ENCODE measurements at places on chromosomes 16 and 17. TPM values are rescaled to one million over a fixed set of nuclear protein-coding genes. Genes with fewer than 3 reads are reported as not detected.

Gene FBXO39
- not detected for total RNA-seq

Gene EME1
- total RNA-seq = 8.1 TPM

Gene MRPL28
- 173 TPM for total RNA-seq

Gene KCNJ18
- total RNA-seq = not detected

Gene CLEC3A
- total RNA-seq = not detected

Gene MYH1
- total RNA-seq = not detected

Gene ENPP7
- total RNA-seq = not detected

Gene ASIC2
- 1.4 TPM for total RNA-seq

Gene MPP2
- total RNA-seq = 2.8 TPM

Gene CTRB2
- total RNA-seq = not detected

Gene TPSG1
- not detected for total RNA-seq

Gene NR1D1
- 2.1 TPM for total RNA-seq

Gene MVP
- total RNA-seq = 255 TPM

Gene NFATC3
- 15.2 TPM for total RNA-seq

Gene CCDC144A
- total RNA-seq = 0.49 TPM

Gene EXOC3L1
- not detected for total RNA-seq

Gene PRKAR1A
- total RNA-seq = 125 TPM

Gene TBC1D3K
- not detected for total RNA-seq

Gene DLX4
- total RNA-seq = not detected

Gene OTOA
- total RNA-seq = not detected

Gene SLC6A4
- total RNA-seq = under 0.01 TPM

Gene EFNB3
- 3.8 TPM for total RNA-seq

Gene SLFN14
- not detected for total RNA-seq

Gene PLEKHM1
- total RNA-seq = 22.2 TPM

Gene BAHCC1
- total RNA-seq = 6.8 TPM

Gene CXCL16
- total RNA-seq = 2.1 TPM

Gene LRRC37A2
- total RNA-seq = 2.3 TPM

Gene OR1A1
- not detected for total RNA-seq

Gene MEOX1
- total RNA-seq = not detected

Gene CD300LF
- total RNA-seq = not detected

Gene CA7
- total RNA-seq = not detected

Gene ABCA6
- not detected for total RNA-seq

Gene CETP
- total RNA-seq = not detected

Gene MATCAP1
- total RNA-seq = 6.2 TPM

Gene USH1G
- total RNA-seq = not detected

Gene RNU2-1
- not detected for total RNA-seq

Gene ACSM2B
- total RNA-seq = not detected

Gene NPIPB8
- not detected for total RNA-seq

Gene SMPD3
- under 0.01 TPM for total RNA-seq

Gene GHDC
- total RNA-seq = 43.4 TPM

Gene DHRS7C
- total RNA-seq = not detected

Gene RAD51D
- total RNA-seq = 9.1 TPM

Gene SDR42E1
- total RNA-seq = 5.5 TPM

Gene HIGD1B
- not detected for total RNA-seq

Gene TRIM65
- total RNA-seq = 29.5 TPM

All from mesangial cell (primary cell).